ENCODE measurements at places on chromosomes 2 and 18.

- DNase-seq: no peak
Measured at GRCh38 chr2:20611077-20611843, 39.6 kb downstream of the HS1BP3 start.

DNA sequence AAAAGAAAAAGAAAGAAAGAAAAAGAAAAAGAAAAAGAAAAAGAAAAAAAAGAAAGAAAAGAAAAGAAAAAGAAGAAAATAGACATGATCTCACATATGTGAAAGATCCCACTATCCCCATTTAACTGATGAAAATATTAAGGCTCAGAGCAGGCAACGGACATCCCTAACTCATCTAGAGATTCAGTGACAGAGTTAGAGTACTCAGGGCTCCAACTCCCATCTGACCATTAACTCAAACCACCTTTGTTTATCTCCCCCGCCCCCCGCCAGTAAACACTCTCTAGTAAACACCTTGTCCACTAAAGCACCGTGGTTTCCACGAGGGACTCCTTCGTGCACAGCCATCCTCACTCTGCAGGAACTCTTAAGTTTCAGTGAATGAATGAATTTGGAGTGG, 142.9 kb downstream of the TGIF1 start:
- DNase-seq: no peak

DNA sequence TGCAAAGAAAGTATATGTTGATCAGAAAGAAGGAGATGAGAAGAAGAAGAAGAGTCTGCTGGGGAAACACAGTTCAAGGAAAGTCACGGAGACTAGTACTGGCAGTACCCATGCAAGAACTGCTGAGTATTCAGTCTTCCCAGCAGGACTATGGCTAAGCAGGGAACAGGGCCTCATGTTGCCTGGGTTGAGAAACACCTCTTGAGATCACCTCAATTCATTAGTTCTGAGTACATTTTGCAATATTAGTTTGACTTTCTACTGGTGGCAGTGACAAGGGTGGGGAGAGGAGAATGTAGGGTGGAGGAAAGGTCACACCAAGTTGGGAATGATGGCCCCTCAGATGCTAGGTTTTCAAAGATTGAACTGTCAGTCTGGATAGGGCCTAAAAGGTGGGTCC, 50.5 kb downstream of the MRPL33 start:
- no peak for DNase-seq

GRCh38 chr2:42973726-42974125, 181.3 kb upstream of the HAAO start:
- DNase-seq: no peak

GRCh38 chr2:111024496-111024895, 96.2 kb upstream of the BCL2L11 start:
- no peak for DNase-seq

GRCh38 chr2:224072541-224073188, 33.6 kb upstream of the SERPINE2 start:
- no peak for DNase-seq

DNA sequence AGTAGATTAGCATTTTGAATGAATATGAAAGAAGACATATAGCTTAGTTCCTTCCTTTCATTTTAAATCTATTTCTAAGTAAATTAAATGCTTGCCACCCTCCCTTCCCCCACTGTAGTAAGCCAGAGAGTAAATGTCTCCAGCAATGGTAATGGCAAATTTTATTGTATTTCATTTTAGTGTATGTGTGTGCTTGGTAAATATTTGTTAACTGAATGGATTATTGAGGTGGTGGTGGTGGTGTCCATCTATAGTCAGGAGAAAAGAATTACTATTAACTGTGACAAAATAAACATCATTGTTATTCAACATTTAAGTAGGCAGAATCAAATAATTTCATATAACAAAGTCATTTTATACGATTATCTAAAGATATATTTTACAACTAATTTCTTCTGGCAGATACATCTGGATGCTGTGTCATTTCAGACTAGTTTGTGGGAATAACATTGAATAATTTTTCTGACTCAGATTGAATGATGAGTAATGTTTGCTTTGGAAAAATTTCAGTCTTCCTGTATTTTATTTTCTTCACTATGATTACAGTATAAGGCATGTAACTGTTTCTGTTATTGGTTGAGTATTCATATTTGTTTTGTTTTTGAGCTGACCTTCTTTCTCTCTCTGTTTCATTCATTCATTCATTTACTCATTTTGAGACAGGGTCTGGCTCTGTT, 18.3 kb downstream of the ASXL3 start:
- no peak for DNase-seq

GRCh38 chr2:26792720-26793119, 6.9 kb downstream of the CENPA start:
- DNase-seq: no peak

GRCh38 chr2:1609485-1610095, 134.7 kb downstream of the PXDN start:
- no peak for DNase-seq

DNA sequence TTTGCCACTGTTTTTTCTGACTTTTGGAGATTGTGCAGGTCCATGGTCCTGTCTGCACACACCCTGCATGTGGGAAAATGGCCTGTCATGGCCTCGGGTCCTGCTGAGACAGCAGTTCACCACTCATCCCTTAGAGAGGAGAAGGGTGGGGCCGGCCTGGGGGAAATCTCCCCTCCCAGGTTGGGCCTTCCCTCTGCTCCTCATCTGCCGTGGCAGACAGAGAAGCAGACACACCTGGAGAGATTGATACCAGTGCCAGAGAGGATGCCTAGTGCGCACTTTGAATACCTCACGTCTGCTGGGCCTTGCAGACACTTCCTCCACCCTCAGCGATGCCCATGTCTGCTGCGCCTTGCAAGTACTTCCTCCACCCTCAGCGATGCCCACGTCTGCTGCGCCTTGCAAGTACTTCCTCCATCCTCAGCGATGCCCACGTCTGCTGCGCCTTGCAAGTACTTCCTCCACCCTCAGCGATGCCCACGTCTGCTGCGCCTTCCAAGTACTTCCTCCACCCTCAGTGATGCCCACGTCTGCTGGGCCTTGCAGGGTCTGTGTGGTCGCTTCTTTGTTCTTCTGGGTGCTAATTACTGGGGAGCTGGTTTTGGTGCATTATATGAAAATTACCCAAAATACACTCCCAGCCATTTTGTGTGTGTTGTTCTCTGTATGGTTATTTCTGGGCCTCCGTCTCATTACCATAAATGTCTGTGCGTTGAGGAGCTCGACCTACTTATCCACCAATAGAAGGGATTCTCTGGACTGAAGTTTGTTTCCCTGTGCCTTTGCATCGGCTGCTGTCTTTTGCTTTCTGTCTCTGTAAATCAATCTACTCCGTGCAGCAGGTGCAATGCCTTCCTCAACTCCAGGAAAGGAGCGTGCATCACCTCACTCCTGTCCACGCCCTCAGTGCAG, 186.9 kb upstream of the PXDN start:
- DNase-seq: no peak

DNA sequence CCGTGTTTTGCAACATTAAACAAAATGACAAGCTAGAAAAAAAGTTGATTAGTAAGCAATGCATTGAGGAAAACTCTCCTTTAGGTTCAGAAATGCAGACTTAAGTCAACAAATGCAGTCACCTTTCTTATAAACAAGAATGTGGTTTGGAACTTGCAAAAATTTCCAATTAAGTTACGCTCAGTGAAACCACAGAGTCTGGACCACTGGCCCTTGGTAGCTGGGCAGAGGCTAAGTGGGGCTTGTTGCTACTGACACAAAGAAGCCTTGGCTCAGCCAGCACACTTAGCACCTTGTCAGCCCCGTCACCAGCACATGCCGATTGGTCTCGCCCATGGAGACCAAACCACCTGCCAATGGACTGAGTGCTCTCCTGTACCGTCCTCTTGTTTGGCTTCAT, 53.0 kb downstream of the SMIM21 start:
- no peak for DNase-seq

- no peak for DNase-seq
Measured at GRCh38 chr18:44819944-44820510, 139.3 kb downstream of the SETBP1 start.

- no peak for DNase-seq
Measured at GRCh38 chr2:80363330-80363729, 58.8 kb upstream of the LRRTM1 start.

DNA sequence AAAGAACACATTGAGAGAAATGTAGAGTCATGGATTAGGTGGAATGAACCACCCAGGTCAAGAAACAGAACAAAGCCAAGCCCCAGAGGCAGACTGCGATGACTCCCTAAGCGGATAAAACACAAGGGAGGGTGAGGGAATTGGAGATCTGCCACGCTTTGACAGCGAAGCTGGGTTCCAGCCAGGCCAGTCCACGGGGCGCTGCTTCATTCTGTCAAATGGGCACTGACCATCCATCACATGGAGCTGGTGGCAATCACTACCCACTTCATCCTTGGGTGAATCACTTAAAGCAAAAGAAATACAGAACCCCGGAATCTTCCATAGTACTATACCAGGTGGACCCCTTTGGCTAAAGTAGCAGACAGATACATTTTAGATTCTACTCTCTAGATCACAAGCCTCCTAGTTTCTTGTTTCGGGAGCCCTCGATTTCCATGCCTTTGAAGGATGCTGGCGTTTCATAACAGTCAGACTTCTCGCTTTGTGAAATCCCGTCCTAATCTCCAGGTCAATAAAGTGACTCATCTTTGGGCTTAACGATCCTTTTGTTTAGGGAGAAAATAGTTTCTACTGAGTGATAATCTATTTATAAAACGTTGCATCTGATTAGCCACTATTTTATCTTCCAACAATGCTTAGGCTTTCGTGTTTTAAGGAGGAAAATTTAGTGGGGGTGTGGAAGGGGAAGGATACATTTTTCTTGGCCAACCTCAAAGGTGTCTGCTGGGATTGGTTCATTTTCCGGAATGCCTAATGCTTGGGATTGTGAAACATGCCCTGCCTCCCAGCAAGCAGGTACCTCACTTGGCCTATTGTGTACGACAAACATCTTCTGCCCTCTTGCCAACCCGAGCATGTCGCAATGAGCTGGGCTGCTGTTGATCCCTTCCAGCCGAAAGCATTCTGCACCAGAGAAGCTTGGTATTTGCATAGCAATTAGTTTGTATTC, 44.1 kb upstream of the HDAC4 start:
- DNase-seq: no peak

GRCh38 chr2:217297096-217297495, 437.2 kb upstream of the TNP1 start:
- DNase-seq: no peak

DNA sequence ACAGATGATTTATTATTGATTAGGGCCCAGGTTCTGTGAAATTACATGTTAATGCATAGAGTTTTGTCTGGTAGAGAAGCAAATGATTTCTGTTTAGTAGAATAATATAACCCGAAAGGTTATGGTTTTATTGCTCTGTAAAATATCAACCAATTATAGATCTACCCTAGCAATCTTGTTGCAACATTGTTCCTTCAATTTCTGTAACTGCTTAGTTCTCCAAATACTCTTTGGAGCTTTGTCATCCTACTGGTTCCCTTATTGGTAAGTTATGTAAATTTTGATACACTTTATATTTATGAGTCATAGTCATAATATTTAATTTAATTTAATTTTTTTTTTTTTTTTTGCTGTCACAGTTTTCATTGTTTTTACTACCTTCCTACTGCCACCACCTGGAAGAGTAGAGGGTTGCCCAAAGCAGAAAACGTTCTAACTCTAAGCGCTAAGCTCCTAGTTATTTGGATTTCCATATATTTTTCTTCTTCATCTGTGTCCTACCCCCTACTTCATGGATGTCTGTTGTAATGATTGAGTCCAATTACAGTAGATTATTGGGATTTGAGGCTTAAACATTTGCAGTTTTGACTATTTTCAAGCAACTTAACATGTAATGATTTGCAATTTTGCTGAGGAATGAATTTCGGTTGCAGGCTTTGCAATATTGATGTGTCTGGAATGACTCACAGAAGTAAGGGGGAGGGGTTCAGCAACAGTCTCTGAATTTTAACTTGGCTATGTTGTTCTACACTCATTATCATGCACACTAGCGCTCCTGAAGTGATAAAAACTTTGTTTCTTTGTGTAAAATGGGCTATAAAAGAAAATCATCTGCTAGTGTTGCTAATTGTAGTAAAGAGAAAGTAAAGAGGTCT, 51.1 kb downstream of the NABP1 start:
- DNase-seq: no peak

- DNase-seq: no peak
Measured at GRCh38 chr18:13611601-13612195, 114.7 kb downstream of the FAM210A start.

GRCh38 chr18:7741640-7742039, 174.5 kb downstream of the PTPRM start:
- DNase-seq: no peak

DNA sequence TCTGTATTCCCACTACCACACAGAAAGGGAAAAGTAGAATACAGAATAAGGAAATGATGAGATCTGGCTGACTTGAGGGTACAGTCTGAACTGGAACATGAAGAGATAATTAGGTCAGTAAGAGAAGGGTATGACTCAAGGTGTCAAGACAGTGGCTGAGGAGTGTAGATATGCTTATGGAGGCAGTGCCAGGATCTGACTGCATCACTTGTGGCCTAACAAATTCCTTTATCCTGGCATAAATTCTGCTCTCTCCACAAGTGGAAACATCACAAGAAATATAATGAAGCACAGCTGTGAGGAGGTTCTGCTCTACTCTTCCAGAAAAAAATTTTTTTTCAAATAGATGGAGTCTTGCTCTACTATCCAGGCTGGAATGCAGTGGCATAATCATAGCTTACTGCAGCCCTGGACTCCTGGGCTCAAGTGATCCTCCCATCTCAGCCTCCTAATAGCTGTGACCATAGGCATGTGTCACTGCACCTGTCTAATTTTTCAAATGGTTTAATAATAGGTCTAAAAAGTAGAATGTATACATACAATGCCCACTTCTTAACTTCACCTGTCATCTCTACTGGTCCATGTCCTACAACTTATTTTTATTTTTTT, 85.3 kb downstream of the C2orf74 start:
- no peak for DNase-seq

- DNase-seq: no peak
Measured at GRCh38 chr18:23612434-23613090, 26.3 kb upstream of the NPC1 start.

- DNase-seq: peak; percentile 44
Measured at GRCh38 chr2:24421668-24422067, 61.3 kb upstream of the ITSN2 start.

DNA sequence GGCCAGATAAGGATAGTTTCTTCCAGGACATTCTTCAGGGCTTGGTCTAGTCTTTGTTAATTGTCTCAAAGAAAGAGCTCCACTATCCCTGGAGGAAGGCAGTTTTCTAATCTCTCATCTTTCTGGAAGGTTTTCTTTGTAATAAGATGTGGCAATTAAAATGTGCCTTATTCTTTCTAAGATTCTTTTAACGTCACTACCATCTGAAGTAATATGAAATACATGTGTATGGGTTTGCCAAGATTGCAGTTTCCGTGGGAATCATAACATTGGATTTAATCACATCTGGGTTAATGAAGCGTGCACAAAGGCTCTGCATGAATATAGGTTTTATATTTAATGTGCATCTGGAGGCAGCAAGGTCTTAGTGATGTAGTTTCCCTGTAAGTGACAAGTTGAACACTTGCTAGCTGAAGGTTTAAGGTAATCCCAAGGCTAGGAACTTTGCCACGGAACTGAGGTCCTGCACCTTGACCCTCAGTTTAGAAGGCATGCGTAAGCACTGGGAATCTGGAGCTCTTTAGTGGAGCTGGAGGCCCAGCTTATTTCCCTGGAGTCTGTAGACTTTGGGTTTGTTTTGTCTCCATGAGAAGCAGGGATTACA, 25.7 kb downstream of the DIS3L2 start:
- no peak for DNase-seq

GRCh38 chr2:207504513-207505170, 25.1 kb upstream of the CREB1 start:
- no peak for DNase-seq

All from CD4-positive, alpha-beta T cell treated with Interleukin-15 for 4 hours (primary cell).